ENCODE measurements at places on chromosomes 16 and 17. TPM values are rescaled to one million over a fixed set of nuclear protein-coding genes. Genes with fewer than 3 reads are reported as not detected.

DNA sequence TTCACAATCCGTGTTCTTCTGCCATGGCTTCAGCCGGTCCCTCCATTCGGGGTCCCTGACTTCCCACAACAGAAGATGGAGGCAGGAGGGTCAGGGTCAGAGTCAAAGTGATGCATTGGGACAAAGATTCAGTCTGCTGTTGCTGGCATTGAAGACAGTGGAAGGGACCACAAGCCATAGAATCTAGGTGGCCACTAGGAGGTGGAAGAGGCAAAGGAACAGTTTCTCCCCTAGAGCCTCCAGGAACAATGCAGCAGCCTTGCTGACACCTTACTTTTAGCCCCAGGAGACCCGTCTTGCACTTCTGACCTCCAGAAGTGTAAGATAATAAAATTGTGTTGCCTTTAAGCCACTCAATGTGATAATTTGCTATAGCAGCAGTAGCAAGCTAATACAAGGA lies 55.9 kb downstream of the MFSD11 start:
- no peak overlapping the region for H3K27ac ChIP-seq
- no peaks in the 10 kb centered on the region for H3K36me3 ChIP-seq
- H3K4me1 ChIP-seq = no peaks in the 10 kb centered on the region
- H3K4me3 ChIP-seq = no peak overlapping the region
- peak; percentile 60 for DNase-seq

DNA sequence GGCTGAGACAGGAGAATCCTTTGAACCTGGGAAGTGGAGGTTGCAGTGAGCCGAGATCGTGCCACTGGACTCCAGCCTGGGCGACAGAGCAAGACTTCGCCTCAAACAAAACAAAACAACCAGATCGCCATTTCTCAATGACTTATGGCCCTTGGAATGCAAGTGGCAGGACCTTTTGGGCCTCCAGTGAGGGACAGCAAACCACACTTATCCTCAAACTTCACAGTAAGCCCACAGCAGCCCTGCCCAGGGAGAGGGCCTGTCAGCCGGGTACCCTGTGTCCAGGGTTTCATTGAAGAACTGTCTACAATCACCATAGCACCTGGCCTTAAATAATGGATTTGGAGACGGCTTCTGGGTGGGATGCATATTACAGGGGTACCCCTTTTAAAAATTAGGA lies 11.7 kb downstream of the TRAF4 start:
- DNase-seq = no peak
- H3K36me3 ChIP-seq = peaks cover 80% of the 10 kb centered on the region
- no peaks in the 10 kb centered on the region for H3K27me3 ChIP-seq
- peaks cover 11% of the 10 kb centered on the region for H3K4me1 ChIP-seq

DNA sequence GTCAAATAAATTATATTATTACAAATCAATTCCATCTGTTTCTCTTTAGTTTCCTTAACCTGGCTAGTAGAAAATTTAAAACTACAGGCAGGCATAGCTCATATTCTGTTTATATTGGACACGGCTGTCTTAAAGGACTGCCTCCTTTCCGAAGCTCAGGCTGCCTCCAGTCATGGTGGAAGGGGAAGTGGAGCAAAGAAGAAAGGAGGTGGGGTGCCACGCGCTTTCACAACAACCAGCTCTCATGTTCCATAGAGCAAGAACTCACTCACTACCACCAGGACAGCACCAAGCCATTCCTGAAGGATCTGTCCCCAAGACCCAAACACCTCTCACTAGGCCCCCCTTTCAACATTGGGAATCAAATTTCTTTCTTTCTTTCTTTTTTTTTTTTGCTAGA lies 149.3 kb upstream of the KCNJ18 start:
- DNase-seq = no peak
- no peaks in the 10 kb centered on the region for H3K27me3 ChIP-seq
- H3K4me1 ChIP-seq = peaks cover 8% of the 10 kb centered on the region
- no peak overlapping the region for H3K4me3 ChIP-seq
- no peak overlapping the region for H3K27ac ChIP-seq

DNA sequence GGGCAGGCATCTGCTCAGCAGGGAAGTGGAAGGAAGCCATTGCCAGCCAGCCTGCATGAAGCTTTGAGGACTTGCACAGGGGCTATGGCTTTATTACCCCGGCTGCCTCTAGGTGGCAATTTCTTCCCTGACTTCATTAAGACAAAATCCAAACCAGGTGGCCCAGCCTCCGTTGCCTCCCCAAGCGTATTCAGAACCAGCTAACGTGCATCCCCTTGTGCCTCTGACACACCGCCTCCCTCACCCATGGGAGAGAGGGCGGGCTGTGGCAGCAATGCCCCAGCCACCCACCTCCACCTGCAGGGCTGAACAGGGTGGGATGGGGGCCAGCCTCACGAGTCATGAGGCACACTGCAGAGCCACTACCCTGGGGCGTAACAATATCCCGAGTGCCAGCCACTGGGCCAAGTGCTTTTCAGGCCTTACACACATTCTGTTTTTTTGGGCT lies 6.8 kb downstream of the KIFC3 start:
- H3K36me3 ChIP-seq = peaks cover 19% of the 10 kb centered on the region
- H3K4me1 ChIP-seq = peaks cover 23% of the 10 kb centered on the region
- H3K27ac ChIP-seq = peak overlapping the region; percentile 7
- DNase-seq = peak; percentile 69
- H3K27me3 ChIP-seq = no peaks in the 10 kb centered on the region

Gene HBA2
- total RNA-seq = not detected

Gene CCNF
- 7.5 TPM for total RNA-seq

Gene KRTAP1-1
- not detected for total RNA-seq

GRCh38 chr17:29591146-29591736 lies 1.7 kb upstream of the ANKRD13B start:
- peak overlapping the region; percentile 85 for H3K27ac ChIP-seq
- H3K4me3 ChIP-seq = peak overlapping the region; percentile 82
- H3K27me3 ChIP-seq = no peaks in the 10 kb centered on the region
- H3K36me3 ChIP-seq = peaks cover 12% of the 10 kb centered on the region
- H3K4me1 ChIP-seq = peaks cover 23% of the 10 kb centered on the region
- peak; percentile 87 for DNase-seq

- DNase-seq = no peak
- no peak overlapping the region for H3K27ac ChIP-seq
- H3K4me1 ChIP-seq = no peaks in the 10 kb centered on the region
- peaks cover 22% of the 10 kb centered on the region for H3K27me3 ChIP-seq
Observed at GRCh38 chr17:58046239-58047094, 36.8 kb upstream of the DYNLL2 start.

Gene FA2H
- total RNA-seq = not detected

Gene NRN1L
- total RNA-seq = 0.81 TPM

- H3K36me3 ChIP-seq = peaks cover 10% of the 10 kb centered on the region
- no peak overlapping the region for H3K27ac ChIP-seq
- H3K4me1 ChIP-seq = peaks cover 6% of the 10 kb centered on the region
Observed at GRCh38 chr16:23055481-23055880, 93.8 kb downstream of the USP31 start.

GRCh38 chr16:77869997-77870813 lies 81.8 kb downstream of the VAT1L start:
- H3K4me3 ChIP-seq = no peak overlapping the region
- no peak overlapping the region for H3K27ac ChIP-seq
- no peaks in the 10 kb centered on the region for H3K36me3 ChIP-seq
- H3K27me3 ChIP-seq = peaks cover 7% of the 10 kb centered on the region
- no peak for DNase-seq

Gene SPATA32
- total RNA-seq = not detected

- peaks cover 28% of the 10 kb centered on the region for H3K36me3 ChIP-seq
- no peak overlapping the region for H3K27ac ChIP-seq
- DNase-seq = no peak
- no peaks in the 10 kb centered on the region for H3K27me3 ChIP-seq
Observed at GRCh38 chr17:80931421-80932265, 60.0 kb upstream of the CHMP6 start.

- no peaks in the 10 kb centered on the region for H3K27me3 ChIP-seq
- H3K4me1 ChIP-seq = peaks cover 10% of the 10 kb centered on the region
- no peak for DNase-seq
- no peak overlapping the region for H3K4me3 ChIP-seq
- H3K27ac ChIP-seq = no peak overlapping the region
- peaks cover 24% of the 10 kb centered on the region for H3K36me3 ChIP-seq
Observed at GRCh38 chr16:68999114-68999513, 106.3 kb upstream of the HAS3 start.
